ENCODE measurements at places on chromosomes 1 and 21.
A peak's percentile ranks its signal among the peaks of the same experiment; 100 is the strongest.

- DNase-seq = no peak
Measured at GRCh38 chr1:155913969-155914757, 3.0 kb upstream of the RIT1 start.

- no peak for DNase-seq
Measured at GRCh38 chr1:94946886-94947285, 20.0 kb upstream of the CNN3 start.

- no peak for DNase-seq
Measured at GRCh38 chr1:54271341-54271740, 71.4 kb downstream of the MRPL37 start.

DNA sequence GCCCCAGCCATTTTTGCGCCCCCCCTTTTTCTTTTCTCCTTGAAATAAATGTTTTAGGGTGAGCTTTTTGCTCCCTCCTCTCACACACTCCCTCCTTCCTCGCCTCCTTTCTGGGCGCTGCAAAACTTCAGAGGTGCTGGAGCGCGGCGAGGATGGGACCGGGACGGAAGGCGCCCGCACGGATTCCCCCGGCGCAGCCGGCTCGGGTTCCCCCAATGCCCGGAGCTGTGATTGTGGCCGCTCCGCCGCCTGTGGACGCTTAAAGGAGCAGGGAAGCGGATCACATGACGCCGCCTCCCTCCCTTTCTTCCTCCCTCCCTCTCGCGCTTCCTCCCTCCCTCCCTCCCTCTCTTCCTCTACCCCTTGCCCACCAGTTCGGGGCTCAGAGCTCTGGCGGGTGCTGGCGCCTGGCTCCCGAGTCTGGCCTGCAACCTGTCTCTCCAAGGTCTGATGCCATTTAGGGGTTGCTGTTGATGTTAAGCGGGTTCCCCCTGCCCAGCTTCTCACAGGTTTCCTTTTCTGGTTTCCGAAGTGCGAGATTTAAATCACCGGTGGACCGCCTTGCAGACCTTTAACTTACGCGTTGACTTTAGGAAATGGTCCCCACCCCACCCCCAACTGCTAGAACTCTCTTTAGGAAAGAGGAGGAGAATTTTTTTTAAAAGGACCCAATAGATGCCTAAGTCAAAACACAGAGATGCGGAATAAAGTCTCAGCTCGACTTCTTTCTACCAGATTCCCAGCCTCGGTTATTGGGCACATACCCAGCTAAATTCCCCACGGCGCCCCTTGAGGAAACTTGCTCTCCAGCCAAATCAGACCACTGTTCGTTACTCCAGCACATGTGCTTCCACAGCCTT is at the start of gene WLS:
WLS (minus strand) TSS at position 235 of the 860 bp plus-strand sequence; CDS start at position 11, 224 bp downstream.
- peak; percentile 57 for DNase-seq

DNA sequence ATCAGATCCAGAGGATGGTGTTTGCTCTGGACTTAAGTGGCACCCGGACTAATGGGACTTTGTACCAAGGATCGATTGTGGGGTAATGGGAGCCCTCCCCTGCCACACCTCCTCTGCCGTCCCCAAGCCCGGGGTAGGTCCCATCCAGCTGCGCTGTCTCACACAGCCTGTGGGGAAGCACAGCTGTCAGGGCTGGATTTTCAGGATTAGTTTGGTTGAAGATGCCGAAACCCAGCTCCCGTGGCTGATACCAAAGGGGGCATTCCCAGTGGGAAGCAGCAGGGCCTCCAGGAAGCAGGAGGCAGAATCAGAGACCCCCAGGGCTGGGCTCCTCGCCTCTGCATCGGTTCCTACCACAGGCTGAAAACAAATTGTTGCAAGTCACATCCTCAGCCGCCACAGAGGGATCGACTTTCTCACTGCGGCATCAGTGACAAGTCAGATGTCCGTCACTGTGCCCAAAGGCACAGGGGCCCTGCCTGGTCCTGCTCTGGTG is 59.7 kb downstream of the MATN1 start:
- DNase-seq = no peak

DNA sequence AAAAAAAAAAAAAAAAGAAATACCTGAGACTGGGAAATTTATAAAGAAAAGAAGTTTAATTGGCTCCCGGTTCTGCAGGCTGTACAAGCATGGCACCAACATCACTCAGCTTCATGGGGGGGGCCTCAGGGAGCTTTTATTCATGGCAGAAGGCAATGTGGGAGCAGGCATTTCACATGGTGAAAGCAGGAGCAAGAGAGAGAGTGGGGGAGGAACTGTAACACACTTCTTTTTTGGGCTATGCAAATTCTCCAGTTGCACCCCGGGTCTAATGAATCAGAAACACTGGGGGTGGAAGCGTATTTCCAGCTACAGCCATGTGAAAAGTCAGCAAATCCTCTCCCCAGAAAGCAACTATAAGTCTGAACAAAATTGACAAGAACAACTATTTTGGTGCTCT is 11.8 kb upstream of the SOD1 start:
- no peak for DNase-seq

GRCh38 chr1:202201266-202201665 is 7.7 kb downstream of the LGR6 start:
- no peak for DNase-seq

DNA sequence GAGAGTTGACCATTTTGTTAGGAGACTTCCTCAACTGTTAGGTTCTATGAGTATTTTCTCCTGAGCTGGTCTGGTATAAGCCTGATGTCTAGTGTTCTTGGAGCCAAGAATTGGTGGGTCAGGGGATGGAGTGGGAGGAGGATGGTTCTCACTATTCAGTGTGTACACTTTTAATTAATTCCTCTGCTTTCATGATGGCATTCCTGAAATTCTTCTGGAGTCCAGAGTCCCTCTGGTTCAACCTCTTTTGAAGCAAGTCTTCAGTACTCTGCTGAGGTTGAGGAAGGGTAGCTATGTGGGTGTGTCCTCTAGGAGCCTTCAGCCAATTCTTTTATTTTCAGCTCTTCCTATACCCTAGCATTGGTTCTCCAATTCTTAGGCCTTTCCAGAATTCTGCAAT is 149.1 kb downstream of the DNM3 start:
- DNase-seq = no peak

DNA sequence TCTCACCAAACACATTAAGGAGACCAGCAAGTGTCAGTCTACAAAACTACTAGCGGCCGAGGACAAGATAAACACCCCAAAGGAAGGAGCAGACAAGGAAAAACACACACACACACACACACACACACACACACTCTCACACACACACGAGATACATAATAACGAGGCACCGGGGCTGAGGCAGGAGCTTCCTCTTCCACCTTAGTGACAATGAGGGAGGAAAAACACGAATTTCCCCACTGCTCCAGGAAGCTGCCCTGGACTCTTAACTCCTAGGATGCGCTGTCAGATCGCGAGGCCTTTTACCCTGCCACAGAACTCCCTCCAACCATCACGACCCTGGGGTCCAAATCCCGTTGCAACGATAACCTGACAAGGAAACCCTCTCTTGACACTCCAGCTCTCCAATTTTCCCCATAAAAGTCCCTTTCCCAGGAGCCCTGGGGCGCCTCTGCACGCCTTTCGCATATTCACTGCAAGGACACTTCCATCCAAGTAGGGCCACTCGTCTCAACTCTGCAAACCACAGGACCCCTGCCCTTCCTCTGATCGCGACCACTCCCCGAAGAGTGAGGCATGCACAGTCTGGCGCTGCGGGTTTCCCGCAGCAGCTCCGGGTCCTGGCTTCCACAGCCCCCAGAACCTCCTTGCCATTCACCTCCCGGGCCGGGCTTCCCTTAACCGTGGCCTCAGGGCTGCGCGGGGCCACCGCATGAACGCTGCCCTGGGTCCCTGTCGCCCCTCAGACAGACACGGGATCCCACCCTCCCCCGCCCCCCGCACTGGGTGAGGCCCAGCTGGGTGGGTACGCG is 581 bp downstream of the ETV3 start:
- DNase-seq = no peak

GRCh38 chr1:180041582-180041981 is 87.0 kb downstream of the CEP350 start:
- no peak for DNase-seq

DNA sequence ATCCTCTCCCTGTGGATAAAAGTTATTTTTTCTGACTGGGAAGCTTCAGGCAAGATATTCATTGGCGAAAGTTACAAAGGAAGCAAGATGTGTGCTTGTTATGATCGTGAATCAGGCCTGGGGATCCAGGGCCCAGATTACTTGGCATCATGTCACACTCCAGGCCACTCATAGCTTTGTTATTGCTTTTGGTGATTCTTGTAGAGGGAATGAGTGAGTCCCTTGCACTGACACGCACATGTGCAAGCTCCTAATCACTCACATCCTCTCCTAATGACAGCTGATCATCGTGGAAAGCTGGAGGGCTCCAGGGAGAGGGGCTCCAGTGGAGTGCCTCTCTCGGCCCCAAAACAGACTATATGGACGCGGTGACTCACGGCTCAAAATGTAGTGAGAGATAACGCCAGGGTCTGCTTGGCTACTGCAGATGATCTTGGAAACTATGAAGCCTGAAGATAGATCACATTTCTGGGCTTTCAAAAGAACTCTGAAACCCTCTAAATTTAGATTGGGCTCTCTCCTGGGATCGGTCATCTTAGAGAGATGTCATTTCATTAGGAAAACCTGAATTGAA is 481.1 kb upstream of the USP24 start:
- no peak for DNase-seq

DNA sequence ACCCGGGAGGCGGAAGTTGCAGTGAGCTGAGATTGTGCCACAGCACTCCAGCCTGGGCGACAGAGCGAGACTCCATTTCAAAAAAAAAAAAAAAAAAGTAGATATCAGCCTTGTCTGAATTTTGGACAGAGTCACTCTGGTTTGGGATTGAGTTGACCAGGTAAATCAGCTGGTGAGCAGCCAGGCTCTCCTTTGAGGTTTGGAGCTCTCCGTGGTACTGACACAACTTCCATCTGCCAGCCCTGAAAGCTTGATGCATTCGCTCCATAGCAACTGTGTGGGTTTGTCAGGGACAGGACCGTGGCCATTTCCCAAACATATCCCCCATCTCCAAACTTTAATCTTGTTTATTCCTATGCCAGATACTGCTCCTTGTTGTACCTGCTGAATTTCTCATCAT is 155.2 kb downstream of the DMRTA2 start:
- no peak for DNase-seq

DNA sequence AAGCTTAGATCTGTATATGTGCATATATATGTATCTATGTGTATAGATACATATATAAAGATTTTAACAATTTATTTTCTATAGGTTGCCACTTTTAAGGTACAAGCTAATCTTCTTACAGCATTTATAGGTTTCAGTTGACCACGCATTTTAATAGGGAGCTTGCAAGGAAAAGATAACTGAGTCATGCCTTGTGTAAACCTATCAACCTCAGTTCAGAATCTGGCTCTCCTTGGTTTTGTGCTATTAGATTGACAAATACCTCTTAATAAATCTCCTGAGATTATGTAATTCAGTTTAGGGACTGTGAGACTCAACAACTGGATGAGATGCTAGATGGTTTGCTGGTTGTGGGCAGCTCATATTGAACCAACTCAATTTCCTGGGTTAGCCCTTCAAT is 114.7 kb upstream of the SERBP1 start:
- no peak for DNase-seq

DNA sequence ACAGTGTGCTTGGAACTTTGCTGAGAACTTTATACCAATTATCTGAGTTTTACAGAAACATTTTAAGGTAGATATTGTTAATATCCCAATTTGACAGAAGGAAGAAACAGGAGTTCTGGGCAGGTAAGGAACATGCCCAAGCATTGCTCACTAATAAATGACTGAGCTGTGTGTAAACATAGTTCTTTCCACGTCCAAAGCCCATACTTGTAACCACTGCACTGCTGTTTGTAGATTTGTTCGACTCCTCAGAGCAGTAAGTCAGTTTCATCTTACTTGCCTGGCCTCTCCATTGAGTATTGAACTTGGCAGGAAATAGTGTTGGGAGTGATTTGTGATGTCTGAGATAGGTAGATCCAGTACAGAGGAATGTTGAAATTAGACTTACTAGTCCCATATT is 335.1 kb downstream of the KIF26B start:
- no peak for DNase-seq

DNA sequence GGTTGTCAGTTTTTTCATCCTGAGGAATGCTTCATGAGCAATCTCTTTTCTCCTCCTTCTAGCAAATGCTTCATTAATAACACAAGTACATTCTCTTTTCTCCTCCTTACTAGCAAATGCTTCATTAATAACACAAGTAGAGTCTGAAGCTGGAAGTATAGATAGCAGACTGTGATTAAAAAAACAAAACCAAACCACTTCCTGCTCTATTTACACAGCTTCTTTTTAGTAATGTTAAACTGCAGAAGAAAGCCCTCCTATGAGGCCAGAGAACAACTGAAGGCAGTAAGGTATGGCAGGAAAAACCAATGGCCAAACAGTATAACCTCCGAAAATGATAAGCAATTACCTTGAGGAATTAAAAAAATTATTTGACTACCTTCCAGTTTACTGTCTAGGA is 90.1 kb downstream of the ZSWIM5 start:
- DNase-seq = no peak

- DNase-seq = no peak
Measured at GRCh38 chr1:25758466-25759070, 41.4 kb upstream of the SELENON start.

DNA sequence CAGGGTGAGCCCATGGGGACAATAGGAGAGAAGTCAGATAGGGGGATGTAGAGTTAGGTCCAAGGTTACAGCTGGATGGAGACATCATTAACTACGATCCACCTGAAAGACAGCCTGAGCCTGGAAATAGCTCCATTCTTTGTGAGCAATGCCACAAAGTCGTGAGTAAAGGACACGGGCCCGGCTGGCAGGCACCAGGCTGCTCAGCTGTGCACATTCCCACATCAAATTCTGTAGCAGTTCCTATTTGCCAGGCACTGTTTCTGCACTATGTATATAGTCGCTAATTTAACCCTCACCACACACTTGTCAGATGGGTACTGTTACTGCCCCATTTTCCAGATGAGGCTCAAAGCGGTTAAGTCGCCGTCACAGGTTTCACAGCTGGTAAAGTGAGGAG is 338.0 kb upstream of the KAZN start:
- DNase-seq = no peak

- no peak for DNase-seq
Measured at GRCh38 chr1:208268541-208269337, 24.6 kb upstream of the PLXNA2 start.

DNA sequence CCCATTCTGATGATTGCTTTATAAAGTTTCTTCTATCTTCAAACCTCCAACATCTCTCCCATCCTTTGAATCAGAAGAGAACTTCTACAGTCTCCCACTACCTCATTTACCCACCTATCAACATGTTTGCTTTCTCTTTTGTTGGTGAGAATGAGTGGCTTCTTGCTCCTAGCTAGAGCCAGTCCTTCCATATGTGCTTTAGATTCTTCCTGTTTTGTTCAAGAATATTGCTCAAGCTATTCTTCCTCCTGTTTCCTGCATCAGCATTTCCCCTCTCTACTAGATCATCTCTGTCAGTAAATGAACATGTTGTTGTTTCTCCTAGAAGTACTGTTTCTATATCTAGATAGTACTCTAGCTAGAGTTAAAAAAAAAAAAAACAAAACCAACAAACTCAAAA is 6.3 kb downstream of the ATF6 start:
- DNase-seq = no peak

GRCh38 chr1:13498553-13498952 is 15.2 kb downstream of the LRRC38 start:
- DNase-seq = no peak

GRCh38 chr1:111761717-111762116 is 6.0 kb downstream of the DDX20 start:
- no peak for DNase-seq

Data from smooth muscle cell of the brain vasculature (primary cell).